Fibroblast of villous mesenchyme (primary cell): ENCODE measurements at places on chromosomes 1 and 21. TPM values are rescaled to one million over a fixed set of nuclear protein-coding genes. Genes with fewer than 3 reads are reported as not detected.

- DNase-seq, result peak; percentile 20
Measured at GRCh38 chr1:55503663-55504305, 288.6 kb upstream of the USP24 start.

GRCh38 chr1:6852136-6852890 lies 67.1 kb downstream of the CAMTA1 start:
- DNase-seq, result no peak

The SPATA46 gene
- total RNA-seq, result not detected in 2 replicates

The IPO13 gene
- 18.7 and 20.7 TPM in 2 replicates for total RNA-seq

- no peak for DNase-seq
Measured at GRCh38 chr1:40985161-40985560, 5.7 kb downstream of the CTPS1 start.
